AG09309 (cell line): ENCODE measurements at places on chromosomes 7 and 10.
A peak's percentile ranks its signal among the peaks of the same experiment; 100 is the strongest.

DNA sequence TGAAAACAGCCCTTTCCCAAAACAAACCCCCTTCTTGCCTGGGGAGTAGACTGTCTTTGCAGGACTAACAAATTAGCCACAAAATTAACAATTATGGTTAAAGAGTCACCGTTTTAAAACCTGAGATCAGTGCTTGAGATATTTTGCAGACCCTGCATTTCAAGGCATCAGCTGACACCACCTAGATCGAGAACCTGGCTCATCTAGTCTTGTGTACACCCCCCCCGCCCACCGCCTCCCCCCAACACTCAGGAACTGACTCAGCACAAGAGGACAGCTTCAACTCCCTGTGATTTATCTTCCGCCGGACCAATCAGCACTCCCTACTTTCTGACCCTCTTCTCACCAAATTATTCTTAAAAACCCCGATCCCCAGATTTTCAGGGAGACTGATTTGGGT lies 737.1 kb downstream of the PHTF2 start:
- DNase-seq = no peak

DNA sequence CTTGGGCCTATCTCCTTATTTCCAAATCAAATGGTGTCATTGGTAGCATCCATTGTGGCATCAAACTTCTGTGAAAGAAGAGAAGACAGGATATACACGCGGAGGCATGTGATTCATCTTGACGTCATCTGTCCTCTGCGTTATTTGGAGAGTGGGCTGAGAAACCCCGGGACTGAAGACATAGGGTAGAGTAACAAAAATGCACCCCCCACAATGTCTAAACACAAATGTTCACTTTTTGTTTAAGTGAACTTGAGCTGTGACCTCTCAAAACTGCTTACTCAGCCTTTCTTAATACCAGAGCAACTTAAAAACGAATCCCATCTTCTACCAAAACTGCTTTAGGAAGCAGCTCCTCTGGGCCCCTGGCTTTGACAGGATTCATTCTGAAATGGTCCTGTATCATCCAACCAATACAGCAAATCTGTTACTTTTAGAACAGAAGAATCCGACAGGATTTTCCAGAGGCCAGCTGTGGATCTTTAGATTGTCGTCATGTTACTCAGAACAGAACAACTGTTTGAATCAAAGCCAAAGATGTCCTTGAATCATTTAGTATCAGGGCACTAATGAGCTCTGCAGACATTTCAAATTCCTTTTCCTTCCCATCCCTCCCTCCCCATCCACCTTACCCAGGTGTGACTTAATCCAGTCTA lies 438.1 kb downstream of the SUGCT start:
- DNase-seq = no peak

GRCh38 chr7:36568452-36568849 lies 155.8 kb downstream of the AOAH start:
- DNase-seq = no peak

- no peak for DNase-seq
These were observed 860 bp upstream of the WDR86 start for GRCh38 chr7:151410405-151411390.

DNA sequence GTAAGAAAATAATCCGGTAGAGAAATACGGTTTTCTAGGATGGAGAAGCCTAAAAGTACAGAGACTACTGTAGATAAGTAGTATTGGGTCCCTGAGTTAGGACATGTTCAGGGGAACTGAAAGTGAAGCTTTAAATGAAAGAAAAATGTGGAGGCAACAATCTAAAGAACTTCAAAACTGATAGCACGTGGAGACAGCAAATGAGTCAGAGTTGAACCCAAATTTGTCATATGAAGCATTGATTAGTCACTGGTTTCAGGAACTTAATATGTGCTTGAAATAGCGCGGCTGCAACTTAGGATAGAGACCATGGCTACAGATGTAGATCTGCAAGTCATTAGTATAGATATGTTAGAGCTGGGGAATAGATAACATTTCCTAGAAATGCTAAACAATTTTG lies 1138.6 kb upstream of the SORCS1 start:
- DNase-seq = no peak

- no peak for DNase-seq
These were observed 56.7 kb downstream of the CAMK2B start for GRCh38 chr7:44268671-44269070.

DNA sequence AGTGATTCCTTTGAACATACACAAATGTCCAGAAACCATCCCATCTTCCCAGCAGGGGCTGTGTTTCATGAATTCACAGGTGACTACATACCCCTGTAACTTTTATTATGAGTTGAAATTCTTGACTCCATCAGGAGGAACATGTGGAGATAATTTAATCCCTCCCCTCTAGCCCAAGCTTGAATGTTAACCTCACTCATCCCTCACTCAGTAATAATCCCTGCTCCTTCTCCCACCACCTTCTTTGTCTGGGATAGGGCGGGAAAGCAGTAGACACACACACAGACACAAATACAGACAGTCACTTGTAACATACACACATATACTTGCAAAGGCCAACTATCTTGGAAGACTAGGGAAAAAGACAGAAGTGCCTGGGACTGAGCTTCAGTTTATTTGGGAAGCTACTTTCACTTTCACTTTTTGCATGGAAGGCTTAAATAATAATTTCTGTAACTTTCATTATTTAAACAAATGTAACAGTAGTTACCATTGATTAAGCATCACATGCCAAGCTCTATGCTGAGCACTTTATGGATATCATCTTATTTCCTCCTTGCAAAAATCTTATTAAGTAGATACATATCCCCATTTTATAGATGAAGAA lies 7.3 kb downstream of the AASS start:
- DNase-seq = no peak

- DNase-seq = no peak
These were observed 5.1 kb downstream of the AUTS2 start for GRCh38 chr7:69603351-69603750.

GRCh38 chr10:73183667-73184281 lies 15.9 kb downstream of the FAM149B1 start:
- DNase-seq = peak; percentile 61

DNA sequence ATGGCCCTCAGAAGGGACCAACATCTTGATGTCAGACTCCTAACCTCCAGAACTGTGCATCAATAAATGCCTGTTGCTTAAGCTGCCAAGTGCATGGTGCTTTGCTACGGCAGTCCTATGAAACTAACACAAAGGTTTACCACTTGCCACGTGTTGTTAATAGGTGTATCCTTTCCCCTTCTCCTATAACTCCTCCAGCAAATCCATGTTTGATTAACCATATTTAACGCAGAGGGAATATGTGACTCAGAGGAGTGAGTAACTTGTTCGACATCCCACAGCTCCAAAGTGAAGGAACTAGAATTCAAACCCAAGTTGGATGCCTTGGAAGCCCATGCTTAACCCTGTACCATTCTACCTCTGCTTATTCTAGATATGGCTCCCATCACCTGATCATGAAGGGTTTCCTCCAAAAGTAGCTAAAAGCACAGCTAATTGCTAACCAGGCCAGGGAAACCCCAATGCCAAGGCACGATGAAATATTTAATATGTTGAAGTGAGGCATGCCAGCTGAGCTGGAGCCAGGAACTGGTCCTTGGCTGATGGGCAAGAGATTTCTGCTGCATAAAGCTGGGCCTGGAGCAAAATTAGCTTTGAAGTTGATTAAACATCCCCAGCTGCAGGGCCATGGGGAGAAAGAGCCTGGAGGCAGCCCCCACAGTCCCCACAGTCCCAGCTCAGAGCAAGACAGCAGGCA lies 131.9 kb downstream of the C10orf90 start:
- no peak for DNase-seq

DNA sequence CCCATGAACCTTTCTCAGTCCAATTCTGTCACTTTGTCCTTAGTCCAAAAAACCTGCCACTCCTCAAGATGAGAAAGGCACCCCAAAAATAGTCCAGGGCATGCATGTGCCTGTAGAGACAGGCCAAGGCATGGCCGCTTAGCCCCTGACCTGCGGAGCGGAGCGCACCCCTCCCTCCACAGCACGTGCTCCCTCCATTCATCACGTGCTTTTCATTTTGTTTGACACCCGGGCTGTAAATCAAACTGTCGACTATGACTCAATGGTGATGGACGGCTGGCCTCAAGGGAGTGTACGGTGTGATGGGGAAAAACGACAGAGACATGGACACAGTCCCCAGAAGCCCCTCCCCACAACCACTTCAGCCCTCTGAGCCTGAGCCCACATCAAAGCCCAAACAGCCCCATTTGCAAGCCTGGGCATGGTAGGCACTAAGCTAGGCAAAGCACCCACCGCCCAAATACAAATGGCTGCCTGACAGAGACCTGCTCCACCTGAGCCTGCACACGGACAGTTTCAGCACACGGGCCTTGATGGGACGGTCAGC lies 90.6 kb downstream of the ZRANB1 start:
- no peak for DNase-seq

DNA sequence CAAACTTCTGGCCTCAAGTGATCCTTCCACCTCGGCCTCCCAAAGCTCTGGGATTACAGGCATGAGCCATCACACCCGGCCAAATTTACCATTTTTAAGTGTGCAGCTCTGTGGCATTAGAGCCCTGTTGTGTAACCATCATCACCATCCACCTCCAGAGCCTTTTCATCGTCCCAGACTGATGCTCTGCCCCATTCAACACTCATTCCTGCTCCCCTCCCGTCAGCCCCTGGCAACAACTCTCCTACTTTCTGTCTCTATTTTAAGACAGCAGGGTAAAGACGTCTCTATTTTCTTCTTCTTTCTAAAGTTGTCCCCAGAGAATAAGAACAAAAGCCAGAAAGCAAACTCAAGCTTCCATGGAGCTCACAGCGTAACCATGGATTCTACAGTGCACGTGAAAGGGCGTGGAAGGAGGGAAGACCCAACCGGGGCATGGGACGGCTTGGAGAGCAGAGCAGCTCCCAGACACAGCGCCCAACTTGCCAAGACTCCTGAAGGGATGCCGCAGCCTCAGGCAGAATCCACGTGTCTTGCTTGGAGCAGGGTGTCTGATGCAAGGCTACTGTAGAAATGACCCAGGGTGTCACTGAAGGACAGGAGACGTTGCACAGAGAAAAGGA lies 42.7 kb upstream of the PITRM1 start:
- DNase-seq = no peak

- DNase-seq = no peak
These were observed 9.4 kb upstream of the ZC3HAV1 start for GRCh38 chr7:139118805-139119485.

DNA sequence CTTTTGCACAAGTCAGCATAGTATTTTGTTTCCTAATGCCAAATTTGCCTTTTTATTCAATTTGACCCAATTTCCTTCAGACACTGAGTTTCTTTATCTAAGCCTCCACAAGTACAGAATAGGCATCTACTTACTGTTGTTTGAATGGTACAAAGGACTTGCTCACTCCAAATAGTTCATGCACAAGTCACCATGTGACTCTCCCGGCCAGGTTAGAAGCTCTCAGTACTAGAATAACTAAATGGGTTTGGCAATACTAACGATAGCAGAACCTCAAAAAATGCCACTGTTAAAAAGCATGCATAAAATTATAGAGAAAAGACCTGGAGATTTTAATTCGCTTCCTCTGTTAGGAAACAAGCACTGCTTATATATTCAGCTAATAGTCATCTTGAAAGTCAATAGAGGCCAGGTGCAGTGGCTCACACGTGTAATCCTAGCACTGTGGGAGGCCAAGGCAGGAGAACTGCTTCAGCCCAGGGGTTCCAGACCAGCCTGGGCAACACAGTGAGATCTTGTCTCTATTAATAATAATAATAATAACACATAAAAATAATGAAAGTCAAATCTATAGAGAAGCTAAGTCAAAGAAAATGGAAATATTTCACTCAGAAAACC lies 335.8 kb upstream of the MBL2 start:
- no peak for DNase-seq

- DNase-seq = no peak
These were observed 7.9 kb downstream of the ANKRD1 start for GRCh38 chr10:90912854-90913479.

GRCh38 chr7:141649865-141650634 lies 51.9 kb downstream of the DENND11 start:
- DNase-seq = peak; percentile 87

DNA sequence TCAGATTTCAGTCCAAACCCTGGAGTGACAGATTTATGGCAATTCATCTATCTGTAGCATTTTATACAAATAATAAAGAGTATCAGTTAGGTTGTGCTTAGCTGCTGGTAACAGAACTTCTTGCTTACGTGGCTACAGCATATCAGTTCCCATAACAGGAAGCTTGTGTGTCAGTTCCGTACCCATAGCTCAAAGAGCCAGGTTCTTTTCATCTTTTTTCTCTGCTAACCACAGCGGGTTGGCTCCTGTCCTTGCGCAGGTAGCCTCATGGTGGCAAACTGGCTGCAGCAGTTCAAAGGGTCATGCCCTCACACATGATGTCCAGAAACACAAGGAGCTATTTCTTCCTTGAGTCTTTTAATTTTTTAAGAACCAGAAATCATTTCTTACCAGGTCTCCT lies 1041.8 kb downstream of the GATA3 start:
- no peak for DNase-seq

DNA sequence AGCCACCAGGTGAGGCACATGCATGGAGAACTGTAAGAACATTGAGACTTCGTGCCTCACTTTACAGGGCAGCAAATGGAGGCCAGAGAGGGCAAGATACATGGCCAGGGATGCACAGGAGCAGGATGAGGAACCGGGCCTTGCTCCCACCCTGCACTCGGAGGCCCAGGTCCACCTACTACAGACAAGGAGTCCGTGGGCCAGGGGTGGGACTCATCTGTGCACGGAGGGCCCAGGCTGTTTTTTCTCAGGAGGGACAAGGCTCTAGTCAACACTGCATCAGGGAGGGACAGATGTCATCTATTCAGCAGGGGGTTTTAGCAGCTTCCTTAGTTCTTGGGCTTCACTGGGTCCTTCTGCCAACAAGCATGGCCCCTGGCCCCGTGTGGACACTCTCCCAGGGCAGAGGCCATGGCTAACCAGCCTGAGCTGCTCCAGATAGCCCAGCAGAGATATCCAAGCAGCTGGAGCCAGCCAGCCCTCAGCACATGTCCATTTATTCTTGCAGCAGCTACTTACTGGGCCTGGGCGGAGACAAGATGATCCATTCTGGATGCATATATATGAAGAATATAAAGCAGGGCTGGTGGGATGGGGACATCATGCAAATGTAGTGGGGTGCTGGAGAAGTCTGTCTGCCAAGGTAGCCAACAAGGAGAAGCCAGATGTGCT lies 134.5 kb upstream of the RET start:
- DNase-seq = no peak

DNA sequence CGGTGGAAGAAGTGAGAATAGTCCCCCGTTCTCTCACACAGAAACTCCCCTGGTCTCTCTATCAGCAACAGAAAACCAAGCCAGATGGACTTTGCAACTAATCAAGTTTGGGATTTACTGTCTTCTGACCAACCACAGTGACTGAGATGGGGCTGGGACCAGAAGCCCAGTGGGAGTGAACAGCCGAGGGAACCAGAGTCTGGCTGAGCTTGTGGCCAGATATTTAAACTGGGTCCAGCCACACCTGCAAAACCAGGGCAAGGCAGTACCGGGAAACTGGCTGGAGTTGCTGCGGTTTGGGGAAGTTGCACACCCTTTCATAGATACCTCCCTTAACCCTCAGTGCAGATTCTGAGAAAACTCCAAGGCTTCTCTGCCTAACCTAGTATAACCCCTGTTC lies 6.0 kb downstream of the GSTK1 start:
- DNase-seq = no peak

- DNase-seq = no peak
These were observed 45.7 kb upstream of the GPR37 start for GRCh38 chr7:124811341-124811740.
